ENCODE measurements at places on chromosomes 3 and 15. TPM values are rescaled to one million over a fixed set of nuclear protein-coding genes. Genes with fewer than 3 reads are reported as not detected.

- no peak for DNase-seq
Measured at GRCh38 chr3:52707585-52707984, 1.7 kb downstream of the SPCS1 start.

The BUB1B gene
- total RNA-seq: not detected

- DNase-seq: no peak
Measured at GRCh38 chr3:130918328-130918727, 24.4 kb downstream of the ATP2C1 start.

- no peak for DNase-seq
Measured at GRCh38 chr3:175193815-175194518, 334.8 kb downstream of the NAALADL2 start.

The DNAJA4 gene
- total RNA-seq: 129 TPM

DNA sequence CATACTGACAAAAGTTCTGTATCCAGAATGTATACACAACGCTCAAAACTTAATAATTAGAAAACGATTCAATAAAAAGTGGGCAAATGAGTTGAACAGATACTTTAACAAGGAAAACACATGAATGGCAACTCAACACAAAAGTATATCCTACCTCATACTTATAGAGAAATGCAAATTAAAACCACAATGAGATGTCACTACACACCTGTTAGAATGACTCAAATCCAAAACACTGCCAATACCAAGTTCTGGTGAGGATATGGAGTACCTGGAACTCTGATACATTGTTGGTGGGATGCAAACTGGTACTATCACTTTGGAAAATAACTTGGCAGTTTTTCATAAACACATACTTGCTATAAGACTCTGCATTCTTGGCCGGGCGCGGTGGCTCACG, 42.1 kb downstream of the PRTG start:
- DNase-seq: no peak

The PLCH1 gene
- total RNA-seq: 6.3 TPM

DNA sequence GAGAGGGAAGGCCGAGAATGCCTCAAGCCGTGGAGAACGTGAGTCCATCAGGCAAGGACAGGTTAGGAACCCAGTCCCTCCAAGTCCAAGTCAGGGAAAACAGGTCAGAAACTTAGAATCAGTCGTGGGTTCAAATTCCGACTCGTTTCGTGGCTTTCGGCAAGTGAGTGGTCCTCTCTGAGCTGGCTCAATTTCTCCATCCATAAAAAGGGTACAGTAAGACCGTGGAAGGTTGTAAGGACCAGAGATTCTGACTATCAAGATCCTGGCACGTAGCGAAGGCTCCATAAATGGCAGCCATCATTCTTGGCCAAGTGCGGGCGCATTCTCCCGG, 604 bp upstream of the MED12L start:
- DNase-seq: no peak

DNA sequence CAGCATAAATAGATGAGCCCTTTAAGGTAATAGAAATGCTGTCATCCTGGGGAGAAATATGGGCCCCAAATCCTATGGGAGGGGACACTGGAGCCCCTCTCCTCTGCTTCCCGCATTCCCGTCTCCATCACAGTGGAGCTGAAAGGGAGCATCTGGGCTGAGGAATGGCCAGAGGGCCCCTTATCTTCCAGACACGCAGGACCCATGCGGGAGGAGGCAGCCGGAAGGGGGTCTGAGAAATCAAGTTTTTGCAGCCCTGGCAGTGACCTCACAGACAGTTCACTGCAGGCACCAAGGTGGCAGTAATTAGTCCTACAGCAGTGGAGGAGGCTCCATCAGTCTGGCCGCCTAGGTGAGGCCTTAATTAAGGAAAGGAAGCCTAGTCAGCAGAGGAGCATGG, 80.2 kb downstream of the RAB11A start:
- no peak for DNase-seq

DNA sequence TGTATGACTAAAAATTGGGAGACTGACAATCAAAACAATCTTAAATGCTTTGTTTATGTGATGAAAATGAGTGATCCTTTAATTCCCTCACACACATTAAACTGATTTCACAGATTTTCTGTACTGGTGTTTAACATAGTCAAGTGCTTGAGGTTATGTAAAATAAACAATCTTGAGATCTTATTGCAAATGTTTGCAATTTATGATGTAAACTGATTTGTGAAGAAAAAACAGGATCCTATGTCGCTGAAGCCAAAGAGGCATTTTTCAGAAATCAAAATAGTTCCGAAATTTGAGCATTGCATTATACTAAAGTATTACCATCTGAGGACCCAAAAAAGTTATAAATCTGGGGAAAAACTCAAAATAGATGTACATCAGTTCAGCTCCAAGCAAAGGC, 12.7 kb downstream of the SHOX2 start:
- no peak for DNase-seq

GRCh38 chr3:170643831-170644230, 58.0 kb upstream of the SLC7A14 start:
- no peak for DNase-seq

- DNase-seq: peak; percentile 45
Measured at GRCh38 chr3:189363590-189364255, 192.0 kb downstream of the TPRG1 start.

The TRAT1 gene
- total RNA-seq: 0.31 TPM

DNA sequence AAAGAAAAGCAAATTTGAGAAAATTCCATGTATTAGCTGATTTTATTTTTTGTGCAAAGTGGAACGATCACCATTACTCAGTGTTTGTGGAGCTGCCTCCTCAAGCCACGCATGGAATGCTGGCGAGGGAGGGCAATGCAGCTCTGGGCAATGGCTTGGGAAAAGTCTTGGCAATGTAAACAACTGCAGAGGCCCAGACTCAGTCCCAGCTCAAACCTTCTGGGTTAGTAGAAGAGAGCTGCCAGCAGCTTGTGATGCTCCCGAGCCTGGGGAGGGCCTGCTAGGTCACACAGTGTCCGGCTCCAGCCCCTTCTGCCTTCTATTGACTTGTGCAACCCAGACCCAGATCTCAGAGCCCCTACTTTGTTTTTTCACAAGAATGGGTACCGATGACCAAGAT, 4.3 kb downstream of the EPHB1 start:
- DNase-seq: no peak

The ANKUB1 gene
- total RNA-seq: not detected

The GOLGA8G gene
- not detected for total RNA-seq

The C3orf49 gene
- total RNA-seq: not detected

- DNase-seq: peak; percentile 95
Measured at GRCh38 chr15:66617137-66618090, 51.6 kb upstream of the LCTL start.

DNA sequence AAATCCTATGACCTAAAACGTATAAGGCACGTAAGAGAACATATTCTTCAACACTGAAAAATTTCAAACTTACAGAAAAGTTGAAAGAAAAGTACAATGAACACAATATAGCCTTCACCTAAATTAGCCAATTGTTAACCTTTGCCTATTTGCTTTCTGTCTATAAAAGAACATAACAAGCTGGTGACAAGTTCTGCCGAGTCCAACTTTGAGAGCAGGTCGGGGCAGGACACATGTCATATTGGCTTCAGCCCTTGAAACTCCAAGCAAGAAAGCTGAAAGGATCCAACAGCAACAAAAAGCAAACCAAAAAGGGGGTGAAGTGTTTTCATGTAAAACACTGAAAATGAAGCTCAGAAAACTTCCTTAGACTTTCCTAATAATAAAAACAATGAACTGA, 59.1 kb downstream of the TBC1D2B start:
- no peak for DNase-seq

The CPNE9 gene
- total RNA-seq: not detected

DNA sequence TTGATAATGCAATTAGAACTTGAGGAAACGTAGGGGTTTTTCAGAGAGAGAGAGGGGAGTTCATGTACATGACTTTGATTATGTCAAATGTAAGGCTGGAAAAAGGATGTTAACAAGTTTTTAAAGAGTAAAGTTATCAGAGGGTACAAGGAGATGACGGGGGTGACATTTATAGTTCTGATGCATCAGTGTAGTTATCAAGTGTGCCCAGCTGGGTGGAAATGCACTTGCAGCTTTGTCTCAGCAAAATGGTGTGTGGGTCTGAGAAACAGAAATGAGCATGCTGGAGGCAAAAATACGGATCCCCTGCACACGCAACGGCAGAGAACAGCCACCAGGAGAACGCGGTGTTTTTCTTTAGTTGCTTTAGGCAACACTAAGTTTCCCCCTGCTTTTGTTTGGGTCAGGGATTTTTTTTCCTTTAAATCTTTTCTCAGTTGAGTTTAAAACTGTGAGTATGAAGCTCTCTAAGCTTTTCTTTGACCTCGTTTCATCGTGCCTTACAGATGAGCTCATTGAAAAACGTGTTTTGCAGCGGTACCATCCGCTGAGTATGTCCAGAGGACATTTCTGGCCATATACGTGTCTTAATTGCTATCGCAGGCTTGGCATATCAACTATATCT, 205.4 kb downstream of the PDZRN3 start:
- DNase-seq: no peak

DNA sequence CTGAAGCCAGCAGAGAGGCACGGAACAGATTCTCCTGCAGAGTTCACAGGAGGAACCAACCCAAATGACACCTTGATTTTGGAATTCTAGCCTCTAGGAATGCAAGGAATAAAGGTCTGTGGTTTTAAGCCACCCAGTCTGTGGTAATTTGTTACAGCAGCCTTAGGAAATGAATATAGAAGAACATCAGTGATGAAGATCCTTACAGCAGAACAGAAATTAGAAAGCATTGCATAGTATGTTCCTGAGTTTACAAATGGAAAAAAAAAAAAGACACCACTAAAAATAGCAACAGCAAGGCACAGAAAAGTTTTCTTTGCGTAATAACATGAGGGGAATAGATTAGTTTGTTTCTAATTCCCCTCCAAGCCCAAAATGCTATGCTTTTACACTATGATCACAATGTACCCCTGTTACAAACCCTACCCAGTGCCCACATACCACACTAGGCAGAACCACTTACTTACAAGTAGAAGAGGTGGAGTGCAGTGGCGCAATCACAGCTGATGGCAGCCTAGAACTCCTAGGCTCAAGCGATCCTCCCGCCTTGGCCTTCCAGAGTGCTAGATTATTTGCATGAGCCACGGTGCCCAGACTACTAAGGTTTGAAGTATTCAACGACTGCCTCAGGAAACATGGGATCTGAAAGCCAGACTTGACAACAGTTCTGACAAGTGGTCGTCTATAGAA, 84.3 kb downstream of the SHQ1 start:
- DNase-seq: no peak

GRCh38 chr3:158091531-158091930, 14.7 kb downstream of the SHOX2 start:
- no peak for DNase-seq

DNA sequence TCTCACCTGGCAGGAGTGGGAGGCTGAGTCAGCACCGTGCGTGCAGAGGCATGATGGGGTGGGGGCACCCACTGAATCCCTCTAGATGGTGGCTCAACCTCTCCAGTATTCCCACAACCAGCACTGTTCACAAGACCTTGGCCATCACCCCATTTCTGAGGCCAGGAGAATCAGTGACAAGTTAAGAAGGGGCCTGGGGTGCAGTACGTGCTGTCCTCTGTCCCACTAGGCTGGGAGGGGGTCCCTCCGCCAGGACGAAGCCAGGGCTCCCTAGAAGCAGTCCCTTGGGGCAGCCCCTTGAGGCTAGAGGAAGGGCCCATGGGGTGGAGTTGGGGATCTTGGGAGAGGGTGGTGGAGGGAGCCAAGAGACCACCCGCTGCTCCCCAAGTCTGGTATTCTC, 4.8 kb downstream of the MYL3 start:
- peak; percentile 4 for DNase-seq

DNA sequence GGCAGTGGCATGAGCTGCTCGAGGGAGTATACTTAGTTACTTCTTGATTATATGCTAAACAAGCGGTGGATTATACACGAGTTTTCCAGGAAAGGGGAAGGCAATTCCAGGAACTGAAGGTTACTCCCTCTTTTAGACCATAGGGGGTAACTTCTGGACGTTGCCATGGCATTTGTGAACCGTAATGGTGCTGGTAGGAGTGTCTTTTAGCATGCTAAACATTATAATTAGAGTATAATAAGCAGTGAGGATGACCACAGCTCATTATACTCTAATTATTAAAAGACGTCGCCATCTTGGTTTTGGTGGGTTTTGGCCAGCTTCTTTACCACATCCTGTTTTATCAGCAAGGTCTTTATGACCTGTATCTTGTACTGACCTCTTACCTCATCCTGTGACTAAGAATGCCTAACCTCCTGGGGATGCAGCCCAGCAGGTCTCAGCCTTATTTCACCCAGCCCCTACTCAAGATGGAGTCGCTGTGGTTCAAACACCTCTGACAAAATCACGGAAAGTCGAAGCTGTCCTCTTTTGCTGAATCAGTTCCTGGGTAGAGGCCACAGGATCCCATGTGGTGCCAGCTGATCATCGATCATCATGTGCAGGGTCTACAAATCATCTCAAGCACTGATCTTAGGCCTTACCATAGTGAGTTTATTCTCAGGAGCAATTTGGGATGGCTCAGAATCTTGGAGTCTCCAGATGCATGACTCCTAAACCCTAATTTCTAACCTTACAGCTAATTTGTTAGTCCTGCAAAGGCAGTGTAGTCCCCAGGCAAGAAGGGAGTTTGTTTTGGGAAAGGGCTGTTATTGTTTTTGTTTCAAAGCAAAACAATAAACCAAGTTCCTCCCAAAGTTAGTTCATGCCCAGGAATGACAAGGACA, 149.1 kb downstream of the TJP1 start:
- no peak for DNase-seq

The ZIC1 gene
- total RNA-seq: not detected

The GHSR gene
- total RNA-seq: not detected

The RBPMS2 gene
- 385 TPM for total RNA-seq

The EXD1 gene
- not detected for total RNA-seq

The EPHB1 gene
- total RNA-seq: 0.97 TPM

- DNase-seq: no peak
Measured at GRCh38 chr3:37722477-37722876, 139.2 kb upstream of the CTDSPL start.

The FRMD5 gene
- total RNA-seq: 20.8 TPM

DNA sequence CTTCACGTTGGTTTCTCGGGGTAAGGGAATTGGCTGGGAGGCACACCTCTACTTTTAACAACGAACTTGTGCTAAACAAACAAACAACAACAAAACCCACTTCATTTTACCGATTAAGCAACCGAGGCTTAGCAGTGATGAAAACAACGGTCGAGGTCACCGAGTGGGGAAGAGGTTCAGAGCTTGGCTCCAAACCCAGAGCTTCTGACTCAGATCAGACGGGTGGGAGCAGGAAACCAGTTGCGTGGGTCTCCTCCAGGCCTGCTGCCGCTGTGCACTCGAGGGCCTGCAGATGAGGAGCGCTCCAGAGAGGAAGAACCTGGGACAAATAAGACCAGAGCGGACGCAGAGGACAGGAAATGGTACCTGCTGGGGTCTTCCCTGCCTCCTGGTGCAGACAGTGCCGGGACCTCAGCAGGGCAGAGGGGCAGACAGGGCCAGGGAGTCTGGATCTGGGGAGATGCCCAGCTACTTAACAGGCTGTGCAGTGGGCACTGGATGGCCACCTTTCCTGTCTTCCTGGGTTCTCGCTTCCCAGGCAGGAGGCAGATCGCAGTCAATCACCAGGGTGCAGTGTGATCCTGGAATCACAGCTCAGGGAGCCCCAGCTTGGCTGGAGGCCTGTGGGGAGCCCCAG, 99.0 kb upstream of the MEF2A start:
- no peak for DNase-seq

The ST8SIA2 gene
- 0.03 TPM for total RNA-seq

- peak; percentile 34 for DNase-seq
Measured at GRCh38 chr3:196311-197148, at the start of gene CHL1. Gene CHL1 (plus strand): TSS chr3:196763. CDS start chr3:319777, 123,014 bp downstream.

The OSBPL10 gene
- total RNA-seq: 5.9 TPM

The CACNA1D gene
- total RNA-seq: 11.3 TPM

The COL8A1 gene
- 34.4 TPM for total RNA-seq

- no peak for DNase-seq
Measured at GRCh38 chr3:157182879-157183278, 22.9 kb upstream of the CCNL1 start.
